ENCODE measurements at places on chromosomes 7 and 10. TPM values are rescaled to one million over a fixed set of nuclear protein-coding genes. Genes with fewer than 3 reads are reported as not detected.

The TRIL gene
- total RNA-seq = 0.47 TPM

The TAS2R3 gene
- 3.8 TPM for total RNA-seq

The RRP12 gene
- total RNA-seq = 52.6 TPM

The PVRIG gene
- not detected for total RNA-seq

The SEMA3E gene
- total RNA-seq = 21.8 TPM

The FANK1 gene
- 1.6 TPM for total RNA-seq

The CADPS2 gene
- 16.4 TPM for total RNA-seq

The ATOH7 gene
- total RNA-seq = not detected

The TEX47 gene
- total RNA-seq = not detected

The CACNA2D1 gene
- total RNA-seq = 10.4 TPM

The DUSP5 gene
- 55.8 TPM for total RNA-seq

The MOGAT3 gene
- total RNA-seq = not detected

The SLC29A4 gene
- total RNA-seq = 1.9 TPM

- peak overlapping the region; percentile 39 for H3K27ac ChIP-seq
- no peaks in the 10 kb centered on the region for H3K36me3 ChIP-seq
- H3K4me3 ChIP-seq = peak overlapping the region; percentile 21
- peaks cover 17% of the 10 kb centered on the region for H3K4me1 ChIP-seq
Observed at GRCh38 chr10:32189400-32190084, 133.3 kb upstream of the KIF5B start.

DNA sequence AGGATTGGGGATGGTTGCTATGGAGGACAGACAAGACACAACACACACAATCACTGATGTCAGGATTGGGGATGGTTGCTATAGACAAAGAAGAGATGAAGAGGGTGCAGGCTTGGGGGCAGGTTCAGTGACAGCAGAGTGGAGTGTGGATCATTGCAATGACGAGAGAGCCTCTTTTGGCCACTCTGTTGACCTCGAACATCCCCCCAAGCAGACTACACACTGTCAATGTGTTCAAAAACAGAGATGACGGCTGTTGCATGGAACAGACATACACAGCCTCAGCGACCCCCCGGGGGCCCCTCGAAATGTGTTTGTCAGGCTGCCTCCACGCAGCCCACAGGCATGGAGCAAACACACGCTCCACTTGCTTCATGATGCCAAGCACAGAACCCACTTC lies 133.0 kb downstream of the PTPRN2 start:
- no peak overlapping the region for H3K27ac ChIP-seq
- H3K36me3 ChIP-seq = no peaks in the 10 kb centered on the region
- DNase-seq = no peak
- no peaks in the 10 kb centered on the region for H3K27me3 ChIP-seq
- no peaks in the 10 kb centered on the region for H3K4me1 ChIP-seq

GRCh38 chr7:102125127-102125596 lies 161.5 kb upstream of the SH2B2 start:
- H3K4me3 ChIP-seq = no peak overlapping the region
- no peak for DNase-seq
- no peaks in the 10 kb centered on the region for H3K4me1 ChIP-seq
- H3K27ac ChIP-seq = no peak overlapping the region

GRCh38 chr7:1919539-1920265 lies 249.6 kb downstream of the ELFN1 start:
- no peaks in the 10 kb centered on the region for H3K36me3 ChIP-seq
- no peaks in the 10 kb centered on the region for H3K4me1 ChIP-seq
- H3K4me3 ChIP-seq = no peak overlapping the region
- H3K27ac ChIP-seq = no peak overlapping the region
- no peaks in the 10 kb centered on the region for H3K27me3 ChIP-seq

DNA sequence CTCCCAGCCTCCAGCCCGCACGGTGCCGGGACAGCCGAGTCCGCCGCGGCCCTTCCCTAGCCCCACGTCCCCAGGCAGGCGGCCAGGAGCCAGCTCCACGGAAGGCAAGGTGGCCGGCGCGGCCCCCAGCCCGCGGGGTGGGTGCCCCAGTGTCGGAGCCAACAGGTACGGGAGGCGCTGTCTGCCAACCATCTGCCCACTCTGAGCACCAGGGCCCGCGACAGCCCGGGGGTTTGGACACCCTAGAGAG lies 75.8 kb downstream of the CALN1 start:
- H3K27ac ChIP-seq = no peak overlapping the region
- H3K27me3 ChIP-seq = peaks cover 12% of the 10 kb centered on the region
- no peaks in the 10 kb centered on the region for H3K36me3 ChIP-seq
- H3K4me1 ChIP-seq = no peaks in the 10 kb centered on the region

- H3K4me1 ChIP-seq = peaks cover 22% of the 10 kb centered on the region
- H3K27me3 ChIP-seq = no peaks in the 10 kb centered on the region
- H3K4me3 ChIP-seq = peak overlapping the region; percentile 73
- DNase-seq = peak; percentile 20
- peak overlapping the region; percentile 44 for H3K27ac ChIP-seq
- peaks cover 27% of the 10 kb centered on the region for H3K36me3 ChIP-seq
Observed at GRCh38 chr10:97683556-97684367, 3.3 kb downstream of the AVPI1 start.

DNA sequence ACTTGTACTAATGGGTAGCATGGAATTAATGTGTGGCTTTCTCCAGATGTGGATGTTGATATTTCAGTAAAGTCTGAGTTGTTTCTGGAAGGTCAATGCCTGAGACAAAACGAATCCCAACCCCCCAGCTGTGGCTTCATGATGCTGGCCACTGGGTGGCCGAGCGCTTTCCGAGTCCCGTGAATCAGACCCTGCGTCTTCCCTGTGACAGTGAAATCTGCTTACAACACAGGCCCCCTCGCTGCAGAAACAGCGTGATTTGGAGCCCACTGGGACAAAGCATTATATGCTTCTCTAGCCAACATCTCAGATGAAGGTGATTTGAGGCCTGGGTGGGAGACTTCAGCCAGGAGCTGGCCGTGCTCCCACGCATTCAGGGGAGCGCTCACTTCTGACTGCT lies 124.7 kb downstream of the WDR37 start:
- no peak for DNase-seq
- no peak overlapping the region for H3K27ac ChIP-seq

DNA sequence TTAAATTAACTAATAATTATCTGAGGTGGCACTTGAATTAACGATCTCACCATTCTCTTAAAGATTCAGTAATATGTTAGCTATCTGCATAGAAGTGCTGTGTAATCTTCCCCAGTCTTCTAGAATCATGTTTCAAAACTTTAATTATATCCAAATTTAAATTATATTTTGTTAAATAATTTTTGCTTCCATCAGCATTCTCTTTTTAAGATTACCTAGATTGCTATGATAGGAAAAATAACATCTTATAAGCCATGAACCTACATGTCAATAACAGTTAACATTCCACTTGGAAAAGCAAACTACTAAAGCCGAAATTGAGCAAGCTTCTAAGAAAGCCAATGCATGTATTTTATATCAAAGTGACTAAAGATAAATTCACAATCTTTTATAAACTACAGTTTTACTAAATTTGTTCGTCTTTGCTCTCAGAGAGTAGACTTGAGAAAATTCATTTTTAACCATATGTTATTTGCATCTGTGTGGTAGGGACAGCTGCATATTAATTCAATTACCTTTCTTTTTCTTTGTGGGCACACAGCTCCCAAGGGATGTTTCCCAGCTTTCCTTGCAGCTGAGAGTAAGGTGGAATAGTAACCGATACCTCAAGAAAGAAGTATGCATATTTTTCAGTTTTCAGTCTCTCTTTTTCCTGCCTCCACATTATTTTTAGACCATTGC lies 105.4 kb upstream of the ABCB5 start:
- no peak for DNase-seq
- H3K27ac ChIP-seq = no peak overlapping the region
- no peak overlapping the region for H3K4me3 ChIP-seq
- H3K4me1 ChIP-seq = peaks cover 28% of the 10 kb centered on the region
- no peaks in the 10 kb centered on the region for H3K27me3 ChIP-seq
- no peaks in the 10 kb centered on the region for H3K36me3 ChIP-seq

- H3K4me3 ChIP-seq = no peak overlapping the region
- no peaks in the 10 kb centered on the region for H3K27me3 ChIP-seq
- H3K27ac ChIP-seq = no peak overlapping the region
- no peaks in the 10 kb centered on the region for H3K36me3 ChIP-seq
- DNase-seq = no peak
Observed at GRCh38 chr10:90451283-90451682, 406.6 kb downstream of the HTR7 start.

GRCh38 chr10:966466-967235 lies 21.6 kb upstream of the GTPBP4 start:
- peak overlapping the region; percentile 39 for H3K27ac ChIP-seq
- peaks cover 10% of the 10 kb centered on the region for H3K36me3 ChIP-seq
- no peak overlapping the region for H3K4me3 ChIP-seq
- peaks cover 25% of the 10 kb centered on the region for H3K4me1 ChIP-seq
- H3K27me3 ChIP-seq = no peaks in the 10 kb centered on the region
- DNase-seq = no peak

DNA sequence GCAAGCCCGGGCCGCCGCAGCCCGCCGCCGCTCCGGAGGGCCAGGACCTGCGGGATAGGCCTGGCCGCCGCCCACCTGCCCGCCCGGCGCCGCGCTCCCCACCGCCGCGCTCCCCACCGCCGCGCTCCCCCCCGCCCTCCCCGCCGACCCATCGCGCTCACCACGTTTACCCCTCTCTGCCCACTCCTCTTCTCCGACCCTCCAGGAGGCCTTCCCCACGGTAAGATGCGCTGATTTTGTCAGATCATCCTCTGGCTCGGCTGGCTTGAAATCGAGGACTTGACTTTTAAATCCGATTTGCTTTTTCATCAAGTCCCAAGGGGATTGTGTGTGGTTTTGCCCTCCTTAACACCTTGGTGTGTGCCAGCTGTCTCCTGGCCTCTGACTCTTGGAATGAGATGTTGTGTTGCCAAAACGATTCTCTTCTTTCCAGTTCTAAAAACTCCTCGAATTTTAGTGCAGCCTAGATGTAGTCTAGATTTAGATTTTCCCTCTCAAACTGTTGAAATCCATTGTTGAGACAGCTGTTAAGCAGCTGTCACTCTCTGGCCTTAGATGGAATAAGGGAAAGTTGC lies 738 bp downstream of the POM121 start:
- peaks cover 52% of the 10 kb centered on the region for H3K36me3 ChIP-seq
- peak overlapping the region; percentile 86 for H3K4me3 ChIP-seq
- H3K27me3 ChIP-seq = no peaks in the 10 kb centered on the region
- H3K4me1 ChIP-seq = no peaks in the 10 kb centered on the region
- DNase-seq = no peak

DNA sequence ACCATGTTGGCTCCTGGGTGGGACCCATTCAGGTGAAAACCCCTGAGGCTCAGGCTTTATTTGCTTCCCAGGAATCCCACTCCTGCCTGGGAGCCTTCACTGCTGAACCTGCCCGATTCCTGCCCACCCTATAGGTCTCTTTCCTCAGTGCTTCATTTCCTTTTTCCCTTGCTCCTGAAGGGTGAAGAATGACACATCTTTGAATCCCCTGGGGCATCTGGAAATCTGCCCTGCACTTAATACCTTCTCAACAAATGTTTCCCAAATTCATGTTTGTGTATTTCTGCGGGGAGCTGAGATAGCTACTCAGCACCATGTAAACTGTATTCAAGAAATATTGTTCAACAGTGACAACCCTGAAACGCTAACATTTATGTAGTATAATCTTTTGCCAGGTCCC lies 10.3 kb upstream of the PCBD1 start:
- H3K27me3 ChIP-seq = peaks cover 60% of the 10 kb centered on the region
- H3K4me1 ChIP-seq = peaks cover 7% of the 10 kb centered on the region
- H3K4me3 ChIP-seq = no peak overlapping the region
- no peak for DNase-seq
- H3K36me3 ChIP-seq = no peaks in the 10 kb centered on the region

GRCh38 chr7:79453558-79454360 lies at the start of gene MAGI2:
Gene MAGI2, minus strand, starts transcription at chr7:79453667. Its CDS starts 347 bp downstream, at chr7:79453320.
- peak; percentile 7 for DNase-seq
- peaks cover 21% of the 10 kb centered on the region for H3K36me3 ChIP-seq
- H3K27ac ChIP-seq = peak within 1 kb of the TSS; percentile 60
- H3K4me1 ChIP-seq = peaks cover 16% of the 10 kb centered on the region
- H3K27me3 ChIP-seq = peaks cover 16% of the 10 kb centered on the region

- H3K27me3 ChIP-seq = no peaks in the 10 kb centered on the region
- DNase-seq = no peak
- no peak overlapping the region for H3K27ac ChIP-seq
- H3K4me1 ChIP-seq = no peaks in the 10 kb centered on the region
- no peak overlapping the region for H3K4me3 ChIP-seq
- H3K36me3 ChIP-seq = no peaks in the 10 kb centered on the region
Observed at GRCh38 chr10:102770792-102771191, 27.0 kb downstream of the WBP1L start.

- no peak overlapping the region for H3K4me3 ChIP-seq
- H3K36me3 ChIP-seq = no peaks in the 10 kb centered on the region
- H3K4me1 ChIP-seq = no peaks in the 10 kb centered on the region
- no peak overlapping the region for H3K27ac ChIP-seq
Observed at GRCh38 chr10:129968853-129969183, 4.7 kb upstream of the EBF3 start.

DNA sequence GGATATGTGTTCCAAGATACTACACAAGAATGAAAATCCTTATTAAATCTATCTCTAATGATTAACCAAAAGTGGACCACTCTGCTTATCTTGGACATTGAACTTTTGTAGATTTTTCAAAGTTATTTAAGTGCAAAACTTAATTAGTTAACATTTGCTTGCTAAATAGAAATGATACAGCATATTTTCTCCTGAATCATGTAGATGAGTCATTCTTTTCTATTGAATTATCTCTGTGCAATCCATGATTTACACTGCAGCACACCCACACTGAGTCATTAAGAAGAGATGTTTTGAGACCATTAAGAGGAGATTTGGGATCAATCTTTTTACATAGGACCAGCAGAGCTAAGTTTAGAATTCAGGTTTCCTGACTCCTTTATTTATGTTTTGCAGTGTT lies 6.6 kb upstream of the ABCC2 start:
- H3K4me1 ChIP-seq = peaks cover 41% of the 10 kb centered on the region
- DNase-seq = no peak
- no peak overlapping the region for H3K27ac ChIP-seq
- H3K4me3 ChIP-seq = no peak overlapping the region
- H3K27me3 ChIP-seq = no peaks in the 10 kb centered on the region
- H3K36me3 ChIP-seq = no peaks in the 10 kb centered on the region

GRCh38 chr7:6482307-6482706 lies 34.6 kb upstream of the DAGLB start:
- H3K36me3 ChIP-seq = peaks cover 90% of the 10 kb centered on the region
- H3K4me1 ChIP-seq = peaks cover 54% of the 10 kb centered on the region
- H3K27me3 ChIP-seq = no peaks in the 10 kb centered on the region
- peak overlapping the region; percentile 75 for H3K27ac ChIP-seq
- peak overlapping the region; percentile 98 for H3K4me3 ChIP-seq

DNA sequence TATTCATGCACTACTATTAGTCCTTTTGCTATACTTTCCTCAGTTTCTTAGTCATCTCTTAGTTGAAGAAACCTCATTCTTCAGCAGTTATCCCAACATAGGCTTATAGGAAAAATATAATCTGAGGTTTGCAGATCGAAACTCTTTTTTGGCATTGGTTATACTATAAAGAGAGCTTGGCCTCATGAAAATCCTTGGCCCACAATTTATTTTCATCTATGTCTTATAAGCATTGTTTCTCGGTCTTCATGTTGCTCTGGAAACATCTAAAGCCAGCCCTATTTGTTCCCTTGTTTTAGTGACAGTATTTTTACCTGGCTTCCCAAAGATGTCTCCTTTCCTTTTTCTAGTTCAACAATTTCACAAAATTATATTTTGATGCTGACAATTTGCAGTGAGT lies 345.1 kb upstream of the PRKCQ start:
- H3K4me1 ChIP-seq = peaks cover 14% of the 10 kb centered on the region
- H3K27ac ChIP-seq = no peak overlapping the region
- no peaks in the 10 kb centered on the region for H3K36me3 ChIP-seq

- no peak overlapping the region for H3K27ac ChIP-seq
- no peak overlapping the region for H3K4me3 ChIP-seq
- peaks cover 11% of the 10 kb centered on the region for H3K4me1 ChIP-seq
- DNase-seq = no peak
- H3K36me3 ChIP-seq = peaks cover 23% of the 10 kb centered on the region
- H3K27me3 ChIP-seq = peaks cover 10% of the 10 kb centered on the region
Observed at GRCh38 chr7:44976746-44977196, 2.0 kb downstream of the MYO1G start.

- H3K36me3 ChIP-seq = no peaks in the 10 kb centered on the region
- no peak overlapping the region for H3K27ac ChIP-seq
- no peaks in the 10 kb centered on the region for H3K27me3 ChIP-seq
Observed at GRCh38 chr10:51156926-51157325, 82.6 kb downstream of the PRKG1 start.

Measured in Calu3 (cell line).